ENCODE measurements at places on chromosomes 16 and 17.

GRCh38 chr16:67163164-67163998, 1.2 kb upstream of the HSF4 start:
- DNase-seq, result no peak

DNA sequence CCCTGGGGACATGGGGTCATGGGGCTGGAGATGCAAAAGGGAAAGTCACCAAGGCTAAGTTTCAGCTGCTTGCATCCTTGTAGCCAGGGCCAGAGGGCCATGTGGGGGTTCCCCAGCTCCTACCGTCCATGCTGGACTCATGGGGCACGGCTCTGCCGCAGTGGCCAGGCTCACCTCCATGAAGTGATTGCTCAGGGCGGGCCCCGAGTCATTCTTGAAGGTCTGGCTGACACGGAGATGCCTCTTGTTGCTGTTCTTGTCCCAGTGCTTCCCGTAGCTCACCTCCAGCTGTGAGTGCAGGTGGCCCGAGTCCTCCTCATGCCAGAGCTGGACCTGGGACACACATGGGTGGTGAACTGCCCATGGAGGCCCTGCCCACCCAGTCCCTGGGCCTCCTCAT, 114.5 kb downstream of the RMI2 start:
- no peak for DNase-seq

DNA sequence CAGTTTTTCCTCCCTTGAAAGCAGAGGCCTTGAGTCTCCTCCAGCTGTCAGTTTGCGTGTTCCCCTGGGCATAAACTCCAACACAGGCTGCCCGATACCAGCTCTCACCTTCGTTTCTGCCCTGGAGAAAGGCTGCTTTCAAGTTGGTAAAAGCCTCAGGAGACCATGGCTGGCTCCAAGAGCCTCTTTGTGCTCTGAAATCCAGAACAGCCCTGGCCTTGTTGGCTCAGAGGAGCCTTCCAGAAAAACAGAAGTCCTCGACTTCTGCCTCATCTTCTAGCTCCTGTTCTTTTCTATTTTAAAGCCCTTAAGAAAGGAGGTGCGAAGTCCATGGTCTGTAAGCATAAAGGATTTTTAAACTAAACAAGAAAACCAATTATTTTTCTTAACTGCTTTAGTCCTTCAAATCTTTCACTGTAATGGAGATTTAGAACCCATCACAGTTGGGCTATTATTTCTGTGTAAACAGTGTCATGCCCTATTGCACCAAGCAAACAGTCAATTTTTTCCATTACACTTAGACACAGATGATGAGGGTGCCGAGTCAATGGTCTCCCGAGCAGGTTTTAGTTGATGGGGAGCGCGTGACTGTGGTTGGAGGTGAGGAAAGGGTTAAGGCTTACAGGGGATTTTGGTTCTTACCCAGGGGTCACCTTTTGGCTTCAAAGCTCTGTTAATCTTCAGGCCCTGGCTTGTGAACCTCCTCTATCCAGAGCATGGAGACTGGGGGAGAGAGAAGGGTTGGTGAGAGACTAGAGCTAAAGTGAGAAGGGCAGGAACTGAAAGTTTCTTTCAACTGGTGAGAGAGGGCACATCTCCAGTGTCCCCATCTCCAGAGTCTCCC, 212.8 kb downstream of the MSI2 start:
- no peak for DNase-seq

- no peak for DNase-seq
These were observed 29.2 kb downstream of the SOCS3 start for GRCh38 chr17:78330570-78331224.

GRCh38 chr16:49158029-49158642, 123.5 kb downstream of the CBLN1 start:
- DNase-seq, result no peak

- no peak for DNase-seq
These were observed 32.3 kb downstream of the TNFRSF13B start for GRCh38 chr17:16939606-16940115.

GRCh38 chr16:57761301-57761700, 25.7 kb downstream of the KATNB1 start:
- DNase-seq, result no peak

- no peak for DNase-seq
These were observed 49.9 kb downstream of the DNAH17 start for GRCh38 chr17:78527345-78527744.

DNA sequence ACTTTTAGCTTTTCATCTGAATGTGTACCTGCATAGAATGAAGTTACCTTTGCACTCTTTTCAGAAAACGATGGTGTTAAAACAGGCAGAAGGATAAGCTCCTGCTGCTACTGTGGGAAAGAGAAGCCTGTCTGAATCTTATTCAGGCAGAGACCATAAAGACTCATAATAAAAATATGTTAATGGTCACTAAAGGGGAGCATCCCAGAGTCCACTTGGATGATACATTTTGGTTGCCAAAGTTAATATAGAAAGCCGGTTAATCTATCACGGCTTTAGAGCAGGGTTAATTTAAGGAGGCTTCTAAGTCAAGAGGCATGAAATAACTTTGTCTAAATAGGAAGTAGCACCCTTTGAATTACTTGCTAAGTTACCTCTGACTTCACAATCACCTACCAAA, 2.9 kb downstream of the MARCHF10 start:
- no peak for DNase-seq

DNA sequence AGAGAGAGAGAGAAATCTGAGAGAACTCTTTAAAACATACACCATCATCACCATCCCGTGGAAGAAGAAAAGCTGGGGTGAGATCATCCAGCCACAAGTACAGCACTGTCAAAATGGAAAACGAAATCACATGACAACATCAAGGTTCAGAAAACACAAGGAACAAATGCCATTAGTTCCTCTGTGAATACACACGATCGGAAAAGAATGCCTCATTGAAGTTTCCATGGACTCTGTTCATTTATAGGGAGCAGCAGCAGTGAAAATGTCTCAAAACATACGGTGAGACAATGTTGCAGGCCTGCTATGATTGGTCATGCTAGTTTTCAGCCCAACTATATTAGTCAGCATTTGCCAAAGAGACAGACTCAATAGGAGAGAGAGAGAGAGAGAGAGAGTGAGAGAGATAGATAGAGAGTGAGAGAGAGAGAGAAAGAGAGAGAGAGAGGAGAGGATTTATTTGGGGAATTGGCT, 4.4 kb downstream of the CFAP97D1 start:
- no peak for DNase-seq

DNA sequence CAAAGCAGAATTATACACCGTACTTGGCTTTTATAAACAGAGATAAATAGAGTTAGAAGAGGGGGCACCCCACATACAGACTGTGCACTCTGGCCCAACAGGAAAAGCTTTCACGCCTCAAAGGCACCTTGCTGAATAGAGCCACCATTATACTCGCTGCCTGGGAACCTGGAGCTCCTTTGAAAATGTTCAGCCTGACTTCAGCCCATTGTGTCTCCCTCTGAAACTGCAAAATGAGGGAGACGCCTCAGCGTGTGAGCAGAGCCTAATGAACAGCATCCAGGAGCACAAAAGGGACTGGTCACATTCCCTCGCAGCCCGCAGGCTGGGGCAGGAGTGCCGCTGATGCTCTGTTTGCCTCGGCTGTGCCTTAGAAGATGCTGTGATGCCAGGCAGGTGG, 46.3 kb downstream of the ABCC12 start:
- DNase-seq, result no peak

Measured in stimulated activated CD4-positive, alpha-beta T cell treated with anti-CD3 and anti-CD28 coated beads, Interleukin-1b, Interleukin-23, amount 100 ng/mL, for 1 hour (primary cell).